ENCODE measurements at places on chromosomes 4 and X. TPM values are rescaled to one million over a fixed set of nuclear protein-coding genes. Genes with fewer than 3 reads are reported as not detected.

DNA sequence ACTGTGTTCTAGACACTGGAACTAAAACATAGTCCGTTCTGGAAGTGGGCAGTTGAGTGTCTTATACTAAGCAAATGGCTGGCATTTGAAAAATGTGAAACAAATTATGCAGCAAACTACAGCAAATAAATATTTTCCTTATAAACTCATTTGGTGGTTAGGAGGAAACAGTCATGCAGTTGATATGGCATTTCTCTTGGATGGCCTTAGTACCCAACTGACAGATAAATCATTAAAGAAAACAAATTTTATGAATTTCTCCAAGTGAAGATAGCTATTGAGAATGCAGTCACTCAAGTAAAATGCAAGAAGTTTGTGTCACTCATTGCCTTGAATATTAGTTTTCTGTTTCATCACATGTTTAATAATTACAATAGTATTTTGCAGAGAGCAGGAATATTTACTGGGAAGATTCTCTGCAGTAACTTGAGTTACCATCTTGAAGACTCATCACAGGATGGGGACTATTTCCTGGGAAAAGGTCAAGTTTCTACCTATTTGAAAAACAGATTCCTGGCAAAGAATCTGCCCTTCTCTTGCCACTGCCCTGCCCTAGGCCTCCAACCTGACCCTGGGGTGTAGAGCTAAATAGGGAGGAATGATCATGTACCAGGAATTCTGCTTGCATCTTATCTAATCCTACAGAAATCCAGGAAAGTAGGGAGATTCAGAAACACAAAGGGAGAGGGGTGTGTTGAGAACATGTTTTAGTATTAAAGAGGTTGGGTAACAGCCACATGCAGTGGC lies 105.9 kb downstream of the SH3RF1 start:
- DNase-seq = no peak

GRCh38 chrX:49042581-49043219 lies 457 bp downstream of the TFE3 start:
- DNase-seq = no peak

Gene GPR50
- total RNA-seq = not detected

DNA sequence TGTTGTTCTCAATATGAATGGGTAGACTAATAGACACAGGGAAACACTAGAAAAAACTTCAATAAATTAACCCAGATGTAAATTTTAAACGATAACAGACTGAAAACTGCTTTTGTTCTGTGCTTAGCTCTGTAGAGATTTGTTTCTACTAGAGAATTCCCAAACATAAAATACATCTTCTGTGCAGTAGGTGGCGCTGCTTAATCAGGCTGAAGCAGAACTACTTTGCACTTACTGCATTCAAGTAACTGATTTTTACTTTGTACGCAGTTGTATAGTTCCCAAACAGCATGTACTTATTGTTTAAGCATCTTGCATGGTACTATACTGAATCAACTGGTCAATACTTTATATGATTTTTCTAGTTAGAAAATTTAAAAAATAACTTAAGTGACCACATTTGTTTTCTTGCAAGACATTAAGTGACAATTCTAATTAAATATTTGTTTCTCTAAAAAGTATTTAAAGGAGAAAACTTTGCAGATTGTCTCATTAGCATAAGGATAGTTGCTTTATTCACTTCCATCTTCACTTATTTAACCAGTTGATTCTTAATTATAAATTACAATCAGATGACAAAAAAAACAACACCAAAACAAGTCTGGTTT lies 490.6 kb downstream of the IL15 start:
- DNase-seq = no peak

Gene CXorf49
- total RNA-seq = not detected

DNA sequence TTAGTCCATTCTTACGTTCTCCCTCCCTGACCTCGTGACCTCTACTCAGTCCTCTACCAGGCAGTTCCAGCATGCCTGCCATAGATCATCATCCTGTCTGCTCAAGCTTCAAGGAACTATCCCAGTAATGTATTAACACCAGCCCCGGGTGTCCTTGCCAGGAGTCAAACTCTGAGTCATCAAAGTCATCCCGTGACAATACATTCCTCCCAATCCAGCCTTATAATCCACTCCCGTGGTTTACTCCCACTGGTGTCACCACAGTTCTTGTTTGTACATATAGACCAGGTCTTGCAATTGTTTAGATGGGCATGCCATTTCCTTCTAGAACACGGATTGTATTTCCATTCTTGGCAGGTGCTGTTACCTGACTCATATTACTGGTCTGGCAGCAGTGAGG lies 68.7 kb upstream of the TAB3 start:
- no peak for DNase-seq

Gene SEPSECS
- total RNA-seq = 6.6 TPM

Gene UGT2B10
- total RNA-seq = not detected

Gene SSX2
- not detected for total RNA-seq

Gene CORIN
- total RNA-seq = 3.4 TPM

DNA sequence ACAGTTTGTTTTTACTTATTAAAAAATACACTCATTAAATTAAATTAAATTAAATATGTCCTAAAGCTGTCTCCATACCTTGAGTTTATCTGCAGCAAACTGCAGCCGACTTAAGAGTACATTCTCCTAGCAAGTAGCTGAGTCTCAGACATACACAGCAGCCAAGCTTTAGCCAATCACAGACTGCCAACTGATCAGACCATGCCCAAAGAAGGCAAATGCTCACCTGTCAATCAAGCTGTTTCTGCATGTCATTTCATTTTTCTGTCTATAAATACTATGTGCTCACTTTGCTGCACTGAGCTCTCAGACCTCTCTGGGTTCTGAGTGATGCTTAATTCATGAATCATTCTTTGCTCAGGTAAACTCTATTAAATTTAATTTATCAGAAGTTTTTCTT lies 280.9 kb upstream of the EPHA5 start:
- DNase-seq = no peak

DNA sequence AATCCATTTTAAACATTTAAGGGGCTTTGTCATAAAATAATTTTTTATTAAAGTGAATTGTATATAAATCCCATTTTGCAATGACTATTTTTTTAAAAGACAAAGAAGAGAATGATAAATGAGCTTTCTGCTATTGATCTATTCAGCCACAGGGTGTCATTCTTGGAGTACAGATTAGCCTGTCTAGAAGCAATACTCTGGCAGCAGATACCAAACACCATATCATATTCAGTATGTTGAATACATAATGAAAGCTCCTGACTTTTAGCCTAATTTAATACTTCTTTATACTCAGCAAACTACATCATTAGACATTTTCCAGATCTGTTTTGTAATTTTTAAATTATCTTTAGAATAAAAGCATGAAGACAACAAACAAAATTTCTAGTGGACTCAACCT lies 496.3 kb downstream of the PDGFC start:
- DNase-seq = no peak

- no peak for DNase-seq
Measured at GRCh38 chr4:79626101-79626500, 218.1 kb upstream of the GK2 start.

Gene TRAM1L1
- total RNA-seq = 0.78 TPM

DNA sequence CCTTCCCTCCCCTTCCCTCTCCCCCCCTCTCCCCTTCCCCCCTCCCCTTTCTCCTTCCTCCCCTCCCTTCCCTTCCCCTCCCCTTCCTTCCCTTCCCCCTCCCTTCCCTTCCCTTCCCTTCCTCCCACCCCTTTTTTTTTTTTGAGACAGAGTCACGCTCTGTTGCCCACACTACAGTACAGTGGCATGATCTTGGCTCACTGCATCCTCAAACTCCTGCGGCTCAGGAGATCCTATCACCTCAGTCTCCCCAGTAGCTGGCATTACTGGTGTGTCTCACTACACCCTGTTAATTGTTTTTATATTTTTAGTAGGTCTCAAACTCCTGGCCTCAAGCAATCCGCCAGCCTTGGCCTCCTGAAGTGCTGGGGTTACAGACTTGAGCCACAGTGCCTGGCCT lies 66.6 kb downstream of the TBC1D9 start:
- DNase-seq = no peak

DNA sequence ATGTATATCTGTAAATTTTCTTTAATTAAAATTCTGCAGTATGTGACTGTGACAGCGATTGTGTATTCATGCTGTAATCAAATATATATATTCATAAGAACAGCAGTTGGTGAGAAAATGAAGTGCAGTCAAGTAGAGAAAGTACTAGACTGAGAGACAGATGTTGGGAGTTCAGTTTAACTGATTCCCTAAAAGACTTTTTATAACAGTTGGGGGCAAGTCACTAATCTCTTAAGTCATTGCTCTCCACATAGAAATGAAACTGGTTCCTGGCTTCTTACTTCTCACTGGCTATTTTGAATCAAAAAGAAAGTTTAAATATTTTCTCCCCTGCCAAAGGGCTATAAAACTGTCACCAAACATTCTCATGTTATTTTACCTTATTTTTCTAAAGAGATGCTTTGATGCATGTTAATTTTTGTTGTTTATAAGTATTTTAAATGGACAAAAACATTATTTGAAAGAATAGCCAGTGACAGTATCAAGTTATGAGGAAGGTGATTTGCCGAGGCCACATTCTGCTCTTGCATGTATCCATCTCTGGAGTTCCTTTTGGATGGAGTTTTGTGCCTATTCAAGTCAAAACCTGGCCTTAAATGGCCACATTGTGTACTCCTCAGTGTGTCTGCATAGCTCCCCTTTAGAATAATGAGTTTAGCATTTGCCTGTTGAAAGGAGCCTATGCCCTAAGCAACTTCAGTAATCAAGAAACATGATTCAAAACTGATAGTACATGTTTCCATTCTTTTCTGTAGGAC lies 30.8 kb downstream of the EXOC1 start:
- no peak for DNase-seq

All from cardiac septum (tissue), 1 donor.